ENCODE measurements at places on chromosomes 16 and 17.

- DNase-seq: no peak
Observed at GRCh38 chr17:79559111-79559887, 51.6 kb downstream of the RBFOX3 start.

GRCh38 chr17:35536664-35537171 lies 760 bp downstream of the SLFN12L start:
- DNase-seq: peak; percentile 42

DNA sequence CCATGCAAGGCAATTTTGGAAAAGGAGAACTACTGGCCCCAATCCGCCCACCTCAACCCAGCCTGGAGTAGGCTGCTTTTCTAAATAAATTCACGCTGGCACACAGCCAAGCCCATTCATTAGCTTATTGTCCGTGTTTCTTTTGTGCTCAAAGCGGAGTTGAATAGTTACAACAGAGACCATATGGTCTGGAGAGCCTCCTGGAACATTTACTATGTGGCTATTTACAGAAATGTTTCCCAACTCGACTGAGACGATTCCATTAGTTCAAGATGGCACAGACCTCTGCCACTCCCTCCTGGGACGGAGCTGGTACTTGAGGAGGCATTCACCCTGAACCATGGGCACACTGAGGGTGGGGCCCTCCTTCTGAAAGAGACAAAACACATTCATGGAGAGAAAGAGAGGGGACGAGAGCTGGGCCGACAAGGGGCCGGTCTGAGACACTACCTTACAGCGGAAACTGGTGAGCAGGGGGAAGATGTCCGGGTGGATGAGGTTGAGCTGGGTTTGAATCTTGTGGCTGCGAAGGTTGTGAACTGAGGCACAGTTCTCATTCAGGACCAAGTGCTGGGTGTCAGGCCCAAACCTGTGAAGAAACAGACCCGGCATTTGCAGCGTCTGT lies 15.7 kb downstream of the ELAC2 start:
- no peak for DNase-seq

DNA sequence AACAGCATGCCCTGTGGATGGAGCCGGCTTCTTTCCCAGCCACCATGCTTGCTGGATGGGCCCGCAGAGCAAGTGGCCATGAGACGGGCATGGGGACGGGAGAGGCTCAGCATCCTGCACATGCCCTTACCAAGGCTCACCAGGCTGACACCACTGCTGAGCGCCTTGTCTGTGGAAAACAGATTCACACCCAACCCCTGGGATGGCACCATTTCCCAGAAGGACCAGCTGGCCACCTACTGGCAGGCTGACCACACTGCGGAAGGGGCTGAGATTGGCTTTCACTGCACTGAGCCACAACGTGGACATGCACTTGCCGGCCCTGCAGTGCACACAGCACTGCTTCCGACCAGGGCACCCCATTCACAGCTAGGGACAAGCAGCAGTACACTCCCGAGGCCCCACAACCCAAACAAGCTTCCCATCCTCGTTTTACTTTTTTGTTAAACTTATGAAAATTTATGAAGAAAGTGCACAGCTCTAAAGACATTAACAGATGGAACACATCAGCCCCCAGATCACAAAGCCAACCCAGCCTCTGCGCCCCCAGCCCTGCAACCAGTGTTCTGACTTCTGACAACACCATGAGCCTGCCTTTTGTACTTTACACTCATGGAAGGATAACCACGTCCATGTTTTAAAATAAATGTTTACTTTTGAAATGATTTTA lies 13.9 kb upstream of the KRTAP17-1 start:
- DNase-seq: no peak

DNA sequence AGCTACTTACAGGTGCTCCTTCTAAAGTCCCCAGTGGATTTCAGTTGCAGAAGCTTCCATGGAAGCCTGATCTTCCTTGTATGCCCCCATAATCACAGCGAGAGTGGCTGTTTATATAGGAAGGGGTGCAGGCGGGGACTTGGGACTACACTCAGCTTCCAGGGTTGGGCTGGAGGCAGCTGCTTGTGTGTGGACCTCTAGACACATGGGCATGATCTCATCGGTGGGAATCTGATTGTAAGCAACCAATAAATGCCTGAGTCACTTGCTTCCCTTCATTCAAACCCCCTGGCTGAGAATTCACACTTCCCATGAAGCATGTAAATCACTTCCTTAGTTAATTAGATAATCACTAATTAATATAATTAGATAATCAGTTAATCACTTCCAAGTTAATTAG lies 1.0 kb upstream of the KRT20 start:
- no peak for DNase-seq

GRCh38 chr17:38910325-38910724 lies 15.1 kb upstream of the LASP1NB start:
- no peak for DNase-seq

GRCh38 chr16:11256661-11257130 lies 692 bp upstream of the SOCS1 start:
- DNase-seq: peak; percentile 46

DNA sequence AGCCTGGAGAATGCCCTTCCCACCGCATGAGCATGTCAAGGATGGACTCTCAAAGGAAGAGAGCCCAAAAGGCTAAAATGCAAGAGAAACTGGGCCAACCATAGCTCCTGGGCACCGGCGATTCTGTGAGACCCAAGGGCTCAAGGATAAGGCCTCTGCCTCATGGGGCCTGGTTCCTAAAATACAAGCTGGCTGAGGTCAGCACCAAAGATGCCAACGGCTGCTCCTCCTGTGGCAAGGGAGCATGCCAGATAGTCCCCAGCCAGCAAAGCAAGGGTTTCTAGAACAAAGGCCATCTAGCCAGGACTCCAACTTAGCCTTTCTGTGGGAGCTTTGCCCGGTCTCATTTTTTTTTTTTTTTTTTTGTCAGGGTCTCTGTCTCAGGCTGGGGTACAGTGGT lies 20.1 kb downstream of the GPRC5B start:
- DNase-seq: no peak

All from CD4-positive, alpha-beta T cell treated with Interferon alpha-2 for 1 hour (primary cell).